ENCODE measurements at places on chromosomes 13 and 19.
A peak's percentile ranks its signal among the peaks of the same experiment; 100 is the strongest.

DNA sequence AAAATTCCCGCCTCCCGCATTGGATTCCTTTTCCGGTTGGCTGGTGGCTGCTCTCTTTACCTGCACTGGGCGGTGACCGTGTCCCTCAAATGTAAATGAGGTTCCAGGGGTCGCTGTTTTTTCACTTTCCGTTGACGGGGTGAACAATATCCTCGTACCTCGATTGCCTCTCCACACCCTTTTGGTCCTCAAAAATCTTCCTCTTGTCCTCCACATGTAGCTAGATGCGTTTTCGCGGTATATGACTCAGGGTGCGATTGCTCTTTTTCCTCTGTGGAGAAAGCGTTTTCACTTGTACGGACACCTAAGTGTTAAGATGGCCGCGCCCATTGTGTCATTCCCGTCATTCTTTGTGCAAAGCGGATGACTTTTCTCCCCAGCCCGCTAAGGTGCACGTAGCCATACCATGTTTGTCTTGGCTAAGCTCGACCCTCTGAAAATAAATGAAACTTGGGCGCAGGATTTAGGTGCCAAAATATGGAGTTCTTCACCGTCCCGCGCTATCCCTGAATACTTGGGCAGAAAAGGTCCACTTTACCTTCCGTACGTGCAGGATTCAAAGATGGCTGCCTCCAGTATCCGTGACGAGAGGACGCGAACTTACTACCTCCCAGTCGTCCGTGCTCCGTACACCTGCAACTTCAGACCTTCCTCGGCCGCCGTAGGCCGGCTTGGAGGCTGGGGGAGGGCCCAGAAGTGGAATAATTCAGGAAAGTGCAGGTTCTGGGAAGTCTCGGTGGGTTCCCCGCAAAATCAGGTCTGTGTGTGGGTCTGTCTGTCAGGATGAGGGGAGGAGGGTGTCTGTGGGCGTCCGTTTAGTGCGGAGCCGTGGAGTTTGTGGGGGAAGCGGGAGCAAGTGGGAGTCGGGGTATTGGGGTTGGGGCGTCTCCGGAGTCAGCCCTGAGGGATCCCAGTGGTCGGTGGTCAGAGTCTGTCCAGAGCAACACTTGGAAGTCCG, at the start of gene ZNF613:
Gene ZNF613 (plus strand): TSS at position 689 of the 958 bp plus-strand sequence. CDS start 8,749 bp downstream, outside the sequence.
- DNase-seq: peak; percentile 80

DNA sequence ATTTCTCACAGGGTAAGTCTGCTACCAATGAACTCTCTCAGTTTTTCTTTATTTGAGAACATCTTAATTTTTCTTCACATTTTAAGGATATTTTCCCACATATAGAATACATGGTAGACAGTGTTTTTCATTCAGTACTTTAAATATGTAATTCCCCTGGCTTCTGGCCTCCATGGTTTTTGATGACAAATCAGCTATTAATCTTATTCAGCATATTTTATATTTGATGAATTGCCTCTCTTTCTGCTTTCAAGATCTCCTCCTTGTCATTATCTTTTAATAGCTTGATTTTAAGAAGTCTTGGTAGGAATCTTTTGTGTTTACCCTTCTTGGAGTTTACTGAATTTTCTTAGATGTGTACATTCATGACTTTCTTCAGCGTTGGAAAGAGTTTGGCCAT, 27.6 kb downstream of the TNFSF13B start:
- no peak for DNase-seq

DNA sequence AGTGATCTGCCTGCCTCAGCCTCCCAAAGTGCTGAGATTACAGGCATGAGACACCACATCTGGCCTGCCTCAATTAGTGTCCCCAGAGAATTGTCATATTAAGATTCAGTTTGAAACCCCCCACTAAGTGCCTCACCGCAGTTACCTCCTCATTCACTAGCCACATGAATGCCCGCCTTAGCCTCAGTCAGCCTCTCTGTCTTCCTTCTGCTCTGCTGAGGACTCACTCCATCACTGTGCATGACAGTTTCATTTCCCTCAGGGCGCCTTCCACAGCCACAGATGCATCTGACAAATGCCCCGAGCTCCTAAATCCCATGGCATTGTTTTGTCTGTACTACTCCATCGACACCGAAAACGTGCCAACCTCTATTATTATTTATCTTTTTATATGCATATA, 23.3 kb downstream of the MIPEP start:
- no peak for DNase-seq

- no peak for DNase-seq
Measured at GRCh38 chr13:59459972-59460371, 703.8 kb downstream of the DIAPH3 start.

DNA sequence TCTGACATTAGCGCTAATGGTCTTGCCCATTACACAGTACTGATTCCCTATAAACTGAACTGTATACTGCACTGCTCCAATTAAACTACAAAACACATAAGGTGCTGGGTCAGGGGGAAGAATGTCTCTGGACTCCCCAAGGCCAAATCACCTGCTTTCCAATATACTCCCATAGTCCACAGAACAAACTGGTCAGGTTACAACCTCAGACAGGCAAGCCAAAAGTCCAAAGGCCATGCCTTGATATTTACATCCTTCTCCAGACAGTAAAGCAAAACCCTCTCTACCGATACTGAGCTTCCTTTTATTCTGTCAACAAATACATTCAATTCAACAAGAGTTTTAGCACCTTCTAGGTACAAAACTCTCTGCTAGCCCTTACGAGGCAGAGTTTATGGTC, 8.9 kb downstream of the ZNF541 start:
- no peak for DNase-seq

GRCh38 chr13:113551081-113552000, 33.2 kb upstream of the TFDP1 start:
- DNase-seq: peak; percentile 71

DNA sequence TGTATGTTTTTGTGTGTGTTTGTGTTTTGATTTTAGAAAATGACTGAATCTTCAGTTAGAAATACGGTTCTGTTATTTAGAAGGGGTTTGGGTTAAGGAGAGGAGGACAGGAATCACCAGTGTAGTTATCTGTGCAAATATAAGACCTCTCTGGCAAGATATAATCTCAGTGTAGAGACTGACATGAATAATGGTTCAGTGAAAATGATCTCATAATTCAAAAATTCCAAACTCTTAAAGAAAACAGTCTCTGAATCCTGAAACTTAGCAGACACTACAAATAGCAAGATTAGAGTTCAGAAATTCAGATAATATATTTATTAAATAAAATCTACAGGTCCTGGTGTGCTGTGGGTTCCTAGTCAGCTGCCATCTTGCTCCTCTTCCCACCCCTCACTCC, 73.5 kb downstream of the PDS5B start:
- DNase-seq: no peak

- DNase-seq: no peak
Measured at GRCh38 chr13:40779796-40780285, 8.9 kb upstream of the MRPS31 start.

DNA sequence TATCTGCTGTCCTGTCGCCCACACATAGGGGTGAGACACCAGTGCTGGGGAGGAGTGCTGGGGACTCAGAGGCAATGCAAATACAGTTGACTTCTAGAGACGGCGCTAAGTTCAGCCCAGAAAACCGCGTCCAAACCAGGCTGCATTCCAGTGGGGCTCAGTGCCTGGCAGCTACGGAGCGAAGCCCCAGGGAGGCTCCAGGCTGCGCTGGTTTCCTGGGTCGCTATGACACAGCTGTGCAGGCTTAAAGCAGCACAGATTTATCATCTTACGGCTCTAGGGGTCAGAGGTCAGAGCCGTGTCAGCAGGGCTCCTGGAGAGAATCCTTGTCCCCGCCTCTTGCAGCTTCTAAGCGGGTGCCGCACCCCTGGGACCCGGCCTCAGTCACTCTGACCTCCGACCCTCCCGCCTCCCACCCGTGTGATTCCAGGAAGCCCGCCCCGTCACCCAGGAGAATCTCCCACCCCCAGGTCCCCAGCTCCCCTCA, 61.6 kb downstream of the ANKRD10 start:
- no peak for DNase-seq

DNA sequence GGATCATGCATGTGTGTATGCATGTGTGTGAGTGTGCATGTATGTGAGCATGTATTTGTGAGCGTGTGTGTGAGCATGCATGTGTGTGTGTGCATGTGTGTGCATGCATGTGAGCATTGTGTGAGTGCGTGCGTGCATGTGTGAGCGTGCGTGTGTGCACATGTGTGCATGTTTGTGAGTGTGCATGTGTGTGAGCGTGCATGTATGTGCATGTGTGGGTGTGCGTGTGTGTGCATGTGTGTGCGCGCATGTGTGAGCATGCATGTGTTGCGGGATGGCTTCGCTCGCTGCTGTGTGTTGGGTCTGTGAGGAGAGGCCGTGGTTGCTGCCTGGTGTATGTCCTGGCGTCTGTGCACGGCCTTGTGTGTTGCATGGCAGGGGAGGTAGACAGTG, 32.4 kb downstream of the PAK4 start:
- no peak for DNase-seq

DNA sequence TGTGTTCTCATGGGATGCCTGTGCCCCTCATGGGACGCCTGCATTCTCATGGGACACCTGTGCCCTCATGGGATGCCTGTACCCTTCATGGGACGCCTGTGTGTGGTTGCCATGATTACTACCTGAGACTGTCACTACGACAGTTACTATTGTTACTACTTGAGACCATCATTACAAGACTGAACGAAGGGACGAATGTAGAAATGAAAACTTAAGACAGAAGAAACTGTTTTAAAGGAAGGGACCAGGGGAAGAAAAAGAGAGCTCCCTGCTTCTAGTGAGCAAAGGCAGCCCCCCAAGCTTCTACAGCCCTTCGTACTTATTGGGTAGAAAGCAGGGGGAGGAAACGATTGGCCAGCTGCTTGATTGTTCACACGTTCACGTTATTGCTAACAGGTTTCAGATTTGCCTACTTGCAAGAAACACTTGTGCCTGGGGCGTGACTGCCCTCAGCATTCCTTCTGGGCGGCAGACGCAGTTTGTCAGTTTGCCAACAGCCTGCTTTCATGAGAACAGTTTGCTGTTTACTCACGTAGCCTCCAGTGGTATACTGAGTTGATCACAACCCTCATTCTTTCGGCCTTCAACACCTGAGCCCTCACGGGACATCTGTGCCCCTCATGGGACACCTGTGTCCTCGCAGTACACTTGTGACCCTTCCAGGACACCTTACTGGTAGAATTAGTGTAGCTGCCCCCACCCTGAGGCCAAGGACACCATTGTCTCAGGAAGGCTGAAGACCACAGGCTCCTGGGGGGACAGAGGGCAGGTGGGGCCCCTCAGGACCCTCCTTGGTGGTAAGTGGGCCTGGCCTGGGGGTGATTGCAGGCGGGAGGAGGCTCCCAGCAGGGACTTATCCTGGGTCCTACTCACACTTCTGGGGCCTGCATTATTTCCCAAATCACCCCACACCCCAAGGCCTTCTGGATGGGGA, 2.5 kb upstream of the S1PR4 start:
- DNase-seq: peak; percentile 15

DNA sequence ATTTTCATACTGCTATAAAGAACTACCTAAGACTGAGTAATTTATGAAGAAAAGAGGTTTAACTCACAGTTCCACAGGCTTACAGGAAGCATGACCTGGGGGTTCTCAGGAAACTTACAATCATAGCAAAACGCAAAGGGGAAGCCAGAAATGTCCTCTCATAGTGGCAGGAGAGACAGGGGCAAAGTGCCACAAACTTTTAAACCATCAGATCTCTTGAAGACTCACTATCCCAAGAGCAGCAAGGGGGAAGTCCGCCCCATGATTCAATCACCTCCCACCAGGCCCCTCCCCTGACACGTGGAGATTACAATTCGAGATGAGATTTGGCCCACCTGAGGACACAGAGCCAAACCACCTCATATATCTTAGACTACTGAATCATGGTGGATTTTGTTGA, 198.7 kb downstream of the KCTD12 start:
- DNase-seq: no peak

- no peak for DNase-seq
Measured at GRCh38 chr13:46317120-46317519, 69.9 kb downstream of the RUBCNL start.

- no peak for DNase-seq
Measured at GRCh38 chr13:20144141-20144850, 16.6 kb downstream of the GJA3 start.

- no peak for DNase-seq
Measured at GRCh38 chr13:57823704-57824103, 192.2 kb downstream of the PCDH17 start.

- DNase-seq: no peak
Measured at GRCh38 chr19:17629760-17630159, 58.4 kb downstream of the UNC13A start.

GRCh38 chr13:75469047-75469446, 12.9 kb downstream of the TBC1D4 start:
- DNase-seq: peak; percentile 4

DNA sequence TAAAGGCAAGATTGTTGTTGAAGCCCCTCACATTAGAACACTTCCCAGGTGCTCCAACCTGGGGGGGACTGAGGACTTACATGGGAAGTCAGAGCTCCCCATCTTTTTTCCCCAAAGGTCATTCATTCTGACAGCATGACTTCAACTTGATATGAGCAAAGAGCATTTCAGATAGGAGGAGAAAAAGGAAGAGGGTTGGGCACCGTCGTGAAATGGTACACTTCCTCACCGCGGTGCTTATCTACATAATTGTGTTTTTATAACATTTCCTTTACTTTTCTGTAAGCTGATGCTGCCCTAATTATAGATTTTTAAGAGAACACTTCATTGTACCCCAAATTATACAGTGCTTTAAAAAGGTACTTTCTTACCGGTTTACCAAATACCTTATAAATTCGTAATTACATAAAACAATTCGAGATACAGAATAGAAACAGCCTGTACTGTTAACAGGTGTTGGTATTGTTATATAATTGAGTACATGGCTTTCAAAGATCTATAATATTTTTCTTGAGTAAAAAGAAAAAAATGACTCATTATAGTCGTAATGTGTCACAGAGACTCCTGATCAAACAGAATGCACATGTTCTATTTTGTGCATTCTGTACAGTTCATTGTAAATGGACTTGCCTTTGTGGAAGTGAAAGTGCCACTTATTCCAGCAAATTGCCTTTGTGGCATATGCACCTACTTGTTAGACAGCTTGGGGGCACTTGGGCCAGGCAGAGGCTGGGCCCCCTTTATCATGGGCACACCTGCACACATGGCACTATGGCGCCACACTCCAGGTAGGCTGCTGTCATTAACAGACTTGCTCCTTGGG, 81.8 kb downstream of the GGACT start:
- DNase-seq: no peak

GRCh38 chr19:51103926-51104341, 4.3 kb downstream of the CTU1 start:
- DNase-seq: no peak

GRCh38 chr13:52830946-52831345, 17.5 kb downstream of the PCDH8 start:
- DNase-seq: no peak

DNA sequence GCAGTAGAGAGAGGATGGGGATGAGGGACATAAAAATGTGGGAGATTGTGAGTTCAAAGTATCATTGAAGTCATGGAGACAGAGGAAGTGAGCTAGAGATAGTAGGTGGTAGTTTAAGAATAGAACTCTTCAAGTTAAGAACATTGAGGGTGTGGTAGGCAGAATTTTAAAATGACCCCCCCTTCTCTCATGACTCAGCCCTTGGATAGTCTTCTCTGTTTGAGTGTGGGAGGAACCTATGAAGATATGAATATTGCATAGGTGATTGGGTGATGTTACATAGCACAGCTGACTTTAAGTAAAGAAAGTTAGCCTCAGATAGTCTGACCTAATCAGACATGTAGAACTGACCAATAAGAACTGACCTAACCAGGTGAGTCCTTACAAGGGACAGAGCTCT, 418.6 kb downstream of the FOXO1 start:
- DNase-seq: no peak

GRCh38 chr13:50679321-50679720, 164.2 kb downstream of the DLEU7 start:
- DNase-seq: no peak

GRCh38 chr13:54486421-54487166, 1458.0 kb downstream of the OLFM4 start:
- no peak for DNase-seq
